Cerebellar cortex (tissue), 1 donor: ENCODE measurements at places on chromosomes 1 and 21.

DNA sequence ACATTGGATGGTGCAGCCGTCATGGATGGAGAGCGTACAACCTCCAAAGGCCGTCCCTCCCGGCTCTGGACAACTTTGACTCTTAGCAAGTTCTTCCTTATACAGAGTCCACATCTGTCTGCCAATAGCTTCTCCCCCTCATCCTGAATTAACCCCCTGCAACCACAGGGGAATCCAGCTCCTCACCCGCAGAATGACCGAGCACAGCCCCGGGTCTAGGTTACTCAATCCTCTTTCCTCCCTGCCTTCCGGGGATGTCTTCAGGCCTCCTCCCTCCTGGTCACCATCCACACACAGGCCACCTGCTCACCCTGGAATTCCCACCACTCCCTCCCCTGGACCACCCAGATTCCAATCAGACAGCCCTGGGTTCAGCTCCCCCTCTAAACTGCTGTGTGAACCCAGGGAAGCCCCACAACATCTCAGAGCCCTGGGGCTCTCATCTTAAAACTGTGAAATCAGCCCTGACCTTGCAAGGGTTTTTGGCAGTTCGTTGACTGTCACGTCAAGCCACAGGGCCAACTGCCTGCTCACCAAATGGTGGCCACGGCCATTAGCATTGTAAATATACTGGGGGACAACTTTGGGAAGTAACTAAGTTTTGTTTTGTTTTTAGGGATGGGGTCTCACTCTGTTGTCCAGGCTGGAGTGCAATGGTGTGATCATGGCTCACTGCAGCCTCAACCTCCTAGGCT is 54.2 kb downstream of the HSPG2 start:
- no peak for DNase-seq

- DNase-seq: no peak
Measured at GRCh38 chr1:63929106-63929478, 155.3 kb downstream of the ROR1 start.

DNA sequence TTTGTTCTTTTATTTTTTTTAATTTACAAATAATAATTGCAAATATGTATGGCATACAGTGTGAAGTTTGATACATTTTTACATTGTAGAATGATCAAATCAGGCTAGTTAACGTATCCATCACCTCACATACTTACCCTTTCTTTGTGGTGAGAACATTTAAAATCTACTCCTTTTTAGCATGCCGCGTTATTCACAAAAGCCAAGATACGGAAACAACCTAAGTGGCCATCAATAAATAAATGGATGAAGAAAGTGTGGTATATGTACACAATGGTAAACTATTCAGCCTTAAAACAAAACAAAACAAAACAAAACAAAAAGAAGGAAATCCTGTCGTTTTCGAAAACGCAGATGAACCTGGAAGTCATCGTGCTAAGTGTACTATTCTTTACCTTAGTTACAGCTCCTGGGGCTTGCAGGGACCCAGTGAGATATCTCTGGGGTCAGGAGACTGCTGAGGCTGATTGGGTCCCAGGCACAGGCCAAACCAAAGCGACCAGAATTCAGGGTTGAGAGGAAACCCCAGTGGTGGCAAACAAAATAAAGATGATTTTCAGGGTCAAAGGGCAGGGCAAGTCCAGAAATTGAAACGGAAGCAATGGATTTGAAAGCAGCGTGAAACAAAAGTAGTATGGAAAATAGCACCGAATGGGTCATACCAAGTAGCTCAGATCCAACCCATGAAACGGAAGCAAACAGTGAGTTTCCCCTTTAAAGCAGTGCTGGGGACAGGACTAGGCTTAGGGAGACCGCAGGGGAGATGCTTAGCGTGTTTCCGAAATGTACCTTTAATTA is 188.2 kb downstream of the PLPP3 start:
- DNase-seq: no peak

DNA sequence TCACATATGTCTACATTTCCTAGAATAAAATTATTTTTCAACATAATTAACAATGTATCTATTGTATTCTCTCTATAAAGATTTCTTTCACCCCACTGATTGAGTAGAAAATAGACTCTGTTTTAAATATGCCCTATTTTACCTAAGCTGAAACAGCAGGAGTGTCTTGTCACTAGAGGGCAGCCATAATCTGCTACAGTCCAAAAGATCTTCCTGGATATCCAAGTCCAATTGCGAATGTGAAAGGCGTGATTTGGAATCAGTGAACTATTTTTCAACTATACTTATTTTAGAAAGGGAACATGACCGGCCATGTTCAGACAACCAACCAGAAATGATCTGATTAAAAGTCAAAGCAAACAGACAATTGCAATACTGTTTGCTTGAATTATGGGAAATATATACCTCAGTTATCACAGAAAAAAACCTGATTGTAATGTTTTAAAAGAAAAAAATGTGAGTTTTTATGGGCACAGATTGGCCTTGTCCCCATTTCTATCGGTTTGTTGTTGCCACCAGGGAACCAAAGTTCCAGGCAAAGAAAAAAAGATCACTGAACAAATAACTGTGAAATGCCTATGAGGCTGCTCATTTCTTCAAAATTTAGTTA is 1211.0 kb upstream of the ADGRL4 start:
- DNase-seq: peak; percentile 24

DNA sequence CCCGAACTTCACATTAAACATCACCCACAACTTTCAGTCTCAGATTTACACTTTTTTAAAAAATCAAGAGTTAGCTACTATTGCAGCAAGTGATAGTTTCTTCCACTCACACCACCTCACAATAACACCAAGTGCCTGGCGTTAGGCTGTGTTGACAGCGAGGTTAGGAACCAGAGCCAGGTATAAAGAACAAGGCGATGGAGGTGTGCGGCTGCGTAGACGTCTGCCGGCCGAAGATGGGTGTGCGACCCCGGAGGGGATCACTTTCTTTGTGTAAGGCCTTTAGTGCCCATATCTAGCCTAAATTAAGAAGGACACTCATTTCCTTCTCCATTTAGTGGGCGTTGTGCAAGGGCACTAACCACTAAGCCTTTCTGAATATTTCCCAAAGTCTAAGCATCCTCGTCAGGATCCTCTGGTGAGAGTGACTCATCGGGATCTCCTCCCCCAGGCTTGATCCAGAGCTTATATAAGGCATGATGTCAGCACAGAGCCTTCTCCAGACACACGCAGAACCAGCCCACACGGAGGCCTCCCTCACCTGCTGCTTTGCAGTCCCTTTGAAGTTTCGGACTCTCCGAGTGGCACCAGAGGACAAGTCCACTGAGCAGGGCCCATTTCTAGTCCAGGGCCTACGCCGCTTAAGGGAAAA is 11.8 kb downstream of the NHLH2 start:
- peak; percentile 87 for DNase-seq
